Stimulated activated naive CD4-positive, alpha-beta T cell (primary cell): ENCODE measurements at places on chromosomes 1 and 21.

DNA sequence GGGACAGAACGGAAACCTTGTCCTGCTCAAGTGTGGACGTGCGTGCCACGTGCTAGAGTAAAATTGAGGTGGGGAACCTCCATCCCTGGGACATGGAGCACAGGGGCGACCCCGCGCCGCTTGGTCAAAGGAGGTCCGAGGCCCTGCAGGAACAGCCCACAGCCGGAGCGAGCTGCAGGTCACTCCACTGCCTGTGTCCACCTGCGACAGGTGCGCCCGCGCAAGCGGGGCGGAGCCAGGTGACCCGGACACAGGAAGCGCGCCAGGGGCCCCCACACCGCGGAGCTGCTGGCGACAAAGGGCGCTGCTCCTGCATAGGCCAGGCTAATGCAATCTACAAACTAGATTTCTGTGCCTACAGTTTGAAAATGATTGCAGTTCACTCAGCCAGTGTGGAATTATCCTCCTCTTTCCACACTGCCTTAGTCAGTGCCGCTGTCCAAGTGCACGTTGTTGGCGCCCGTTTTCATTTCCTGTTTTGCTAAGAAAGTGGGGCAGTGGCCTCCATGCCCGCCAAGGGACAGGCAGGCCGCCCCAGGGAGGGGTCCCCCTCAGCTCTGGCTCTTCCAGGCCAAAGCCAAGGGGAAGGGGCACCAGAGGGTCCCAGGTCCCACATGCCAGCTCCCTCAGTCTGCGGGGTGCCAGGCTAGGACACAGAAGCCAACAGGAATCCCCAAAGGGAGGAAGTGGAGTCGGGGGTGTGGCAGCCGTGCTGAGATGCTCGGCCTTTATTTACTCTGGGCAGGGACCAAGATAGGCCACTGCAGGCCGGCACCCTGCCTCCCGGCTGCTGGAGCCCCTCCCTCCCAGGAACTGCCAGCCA lies 4.3 kb upstream of the NADK start:
- DNase-seq, result no peak

- no peak for DNase-seq
Measured at GRCh38 chr1:14247666-14248065, 350.8 kb upstream of the KAZN start.

DNA sequence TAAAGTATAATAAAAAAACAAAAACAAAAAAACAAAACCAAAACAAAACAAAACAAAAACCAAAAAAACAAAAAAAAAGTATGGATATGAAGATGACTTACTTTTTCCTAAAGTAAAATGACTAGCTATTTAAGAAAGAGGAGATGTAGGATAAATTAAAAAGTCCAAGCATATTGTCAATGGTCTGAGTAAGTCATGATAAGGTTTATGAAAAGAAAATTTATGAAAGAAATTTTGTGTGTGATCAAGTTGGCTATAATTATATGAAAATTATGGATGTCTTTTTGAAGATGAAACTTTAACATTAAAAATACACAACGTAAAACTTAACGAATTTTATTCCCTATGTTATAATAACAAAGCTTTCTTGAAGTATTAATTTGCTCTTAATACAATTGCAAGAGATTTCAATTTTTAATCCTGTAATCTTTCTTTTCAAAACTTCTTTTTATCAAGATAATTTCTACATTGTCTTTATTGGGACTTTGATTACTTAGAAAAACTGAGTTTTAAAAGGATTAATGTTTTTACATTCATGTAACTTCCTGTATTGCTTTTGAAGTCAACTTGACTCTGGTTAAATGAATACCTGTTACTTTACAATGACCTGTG lies 200.9 kb upstream of the IVNS1ABP start:
- DNase-seq, result no peak

- DNase-seq, result no peak
Measured at GRCh38 chr1:58720680-58721079, 20.8 kb upstream of the MYSM1 start.

GRCh38 chr1:11788549-11789053 lies 17.2 kb downstream of the MTHFR start:
- DNase-seq, result no peak

DNA sequence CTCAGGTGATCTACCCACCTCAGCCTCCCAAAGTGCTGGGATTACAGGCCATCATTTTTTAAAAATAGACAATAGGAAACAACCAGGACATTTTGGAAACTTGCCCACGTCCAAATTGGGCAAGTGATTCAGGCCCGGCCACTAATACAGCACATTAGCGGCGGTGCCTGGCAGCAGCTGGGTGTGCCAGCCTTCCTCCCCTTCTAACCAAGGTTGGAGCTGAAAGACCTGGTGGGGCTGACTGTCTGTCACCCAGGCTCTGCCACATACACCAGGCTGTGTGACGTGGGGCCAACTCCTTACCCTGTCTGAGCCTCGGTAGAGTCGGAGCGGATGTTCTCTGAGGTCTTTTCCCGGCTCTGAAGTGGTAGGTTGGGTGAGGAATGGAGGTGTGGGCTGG lies 29.6 kb upstream of the TMEM51 start:
- no peak for DNase-seq

DNA sequence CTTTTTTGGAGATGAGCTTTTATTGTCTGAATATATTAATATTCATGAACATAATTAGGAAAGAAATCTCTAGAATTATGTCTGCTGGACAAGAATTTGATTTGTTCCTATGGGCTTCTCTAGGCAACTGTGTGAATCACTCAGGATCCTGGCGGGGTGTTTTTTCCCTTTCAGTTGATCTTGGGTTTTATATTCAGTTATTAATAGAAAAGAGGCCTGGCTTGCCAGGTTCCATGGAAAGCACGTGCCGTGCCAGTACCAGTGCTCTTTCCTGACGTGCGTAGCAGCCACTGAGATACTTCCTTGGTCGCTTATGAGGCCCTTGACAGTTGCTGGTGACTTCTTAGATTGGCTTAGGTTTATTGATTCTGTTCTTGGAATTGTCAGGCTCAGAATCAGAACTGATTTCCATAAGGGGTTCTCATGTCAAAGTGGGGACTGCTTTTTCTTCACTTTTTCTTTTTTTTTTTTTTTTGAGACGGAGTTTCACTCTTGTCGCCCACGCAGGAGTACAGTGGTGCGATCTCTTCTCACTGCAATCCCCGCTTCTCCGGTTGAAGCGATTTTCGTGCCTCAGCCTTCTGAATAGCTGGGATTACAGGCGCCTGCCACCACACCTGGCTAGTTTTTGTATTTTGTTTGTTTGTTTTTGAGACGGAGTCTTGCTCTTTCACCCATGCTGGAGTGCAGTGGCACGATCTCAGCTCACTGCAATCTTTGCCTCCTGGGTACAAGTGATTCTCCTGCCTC lies 48.7 kb upstream of the KIF1B start:
- no peak for DNase-seq

GRCh38 chr21:43187715-43188114 lies 18.9 kb downstream of the CRYAA start:
- DNase-seq, result no peak

DNA sequence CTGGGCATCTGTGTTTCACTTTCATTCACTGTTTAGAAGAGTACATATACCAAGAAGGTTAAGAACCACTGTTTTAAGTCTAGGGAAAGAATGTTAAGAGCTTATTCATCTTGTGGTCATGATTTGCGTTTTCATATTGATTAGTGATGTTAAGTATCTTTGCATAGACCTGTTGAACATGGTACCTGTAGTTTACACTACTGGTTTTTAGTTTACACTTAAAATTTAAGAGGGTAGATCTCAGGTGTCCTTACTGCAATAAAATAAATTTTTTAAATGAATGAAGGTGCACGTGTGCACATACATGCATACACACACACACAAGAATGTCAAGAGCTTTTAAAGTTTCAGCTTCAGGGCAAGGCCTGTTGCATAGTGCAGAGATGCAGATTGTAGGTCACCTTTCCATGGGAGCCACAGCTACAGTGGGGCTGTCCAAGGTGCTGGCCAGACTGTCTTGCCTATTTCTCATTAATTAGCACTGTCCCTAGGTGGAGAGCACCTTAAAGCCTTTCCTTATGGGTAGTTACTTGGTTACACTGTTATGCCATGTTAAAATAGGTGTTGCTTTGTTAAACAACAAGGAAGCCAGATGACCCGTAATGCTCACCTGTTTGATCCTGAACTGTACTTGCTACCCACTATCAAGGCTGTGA lies 543.0 kb upstream of the DAB1 start:
- no peak for DNase-seq

DNA sequence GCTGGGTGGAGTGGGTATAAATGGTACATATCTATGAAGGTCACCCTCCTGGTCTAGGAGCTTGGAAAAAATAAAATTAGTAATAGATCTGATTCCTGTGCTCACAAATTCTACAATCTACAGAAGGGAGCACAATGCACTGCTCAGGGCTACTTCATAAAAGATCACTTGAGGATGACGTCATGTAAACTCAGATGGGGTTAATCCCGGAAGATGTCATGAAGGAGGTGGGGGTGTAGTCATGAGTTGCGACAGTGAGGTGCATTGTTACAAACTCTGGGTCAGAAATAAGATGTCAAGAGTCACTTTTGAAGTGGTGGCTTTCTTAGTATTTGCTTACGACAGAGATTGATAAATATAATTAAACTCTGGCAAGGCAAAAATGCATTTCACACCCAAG lies 68.2 kb downstream of the LHX9 start:
- DNase-seq, result no peak

GRCh38 chr1:61183471-61184039 lies 101.2 kb downstream of the NFIA start:
- DNase-seq, result no peak

DNA sequence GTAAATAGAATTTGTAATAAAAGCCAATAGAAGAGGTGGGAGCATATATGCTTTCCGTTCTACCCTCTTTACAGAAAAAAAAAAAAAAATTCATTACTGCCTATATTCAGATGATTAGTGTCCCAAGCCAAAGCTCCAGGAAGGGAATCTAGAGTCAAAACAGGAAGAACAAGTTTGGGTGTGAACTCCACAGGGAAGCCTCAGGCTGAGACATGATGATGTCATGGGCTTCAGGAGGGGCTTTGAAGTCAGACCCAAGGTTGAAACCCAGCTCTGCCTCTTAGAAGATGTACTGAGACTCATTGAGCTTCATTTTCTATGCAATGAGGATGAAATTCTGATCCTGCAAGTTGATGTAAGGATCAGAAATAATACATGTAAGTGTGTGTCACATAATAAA lies 250.0 kb upstream of the ADGRL2 start:
- no peak for DNase-seq
